ENCODE measurements at places on chromosomes 11 and 22.

DNA sequence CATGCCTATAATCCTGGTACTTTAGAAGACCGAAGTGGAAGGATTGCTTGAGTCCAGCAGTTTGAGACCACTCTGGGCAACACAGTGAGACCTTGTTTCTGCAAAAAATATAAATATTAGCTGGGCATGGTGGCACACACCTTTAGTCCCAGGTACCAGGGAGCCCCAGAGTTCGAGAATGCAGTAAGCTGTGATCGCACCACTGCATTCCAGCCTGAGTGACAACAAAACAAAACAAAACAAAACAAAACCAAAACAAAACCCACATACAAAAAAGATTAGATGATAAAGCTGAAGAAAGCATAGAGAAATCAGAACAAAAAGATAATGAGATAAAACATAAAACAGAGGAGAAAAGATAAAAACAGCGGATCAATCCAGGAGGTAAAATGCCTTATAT, 62.1 kb downstream of the TCF20 start:
- no peak for DNase-seq

DNA sequence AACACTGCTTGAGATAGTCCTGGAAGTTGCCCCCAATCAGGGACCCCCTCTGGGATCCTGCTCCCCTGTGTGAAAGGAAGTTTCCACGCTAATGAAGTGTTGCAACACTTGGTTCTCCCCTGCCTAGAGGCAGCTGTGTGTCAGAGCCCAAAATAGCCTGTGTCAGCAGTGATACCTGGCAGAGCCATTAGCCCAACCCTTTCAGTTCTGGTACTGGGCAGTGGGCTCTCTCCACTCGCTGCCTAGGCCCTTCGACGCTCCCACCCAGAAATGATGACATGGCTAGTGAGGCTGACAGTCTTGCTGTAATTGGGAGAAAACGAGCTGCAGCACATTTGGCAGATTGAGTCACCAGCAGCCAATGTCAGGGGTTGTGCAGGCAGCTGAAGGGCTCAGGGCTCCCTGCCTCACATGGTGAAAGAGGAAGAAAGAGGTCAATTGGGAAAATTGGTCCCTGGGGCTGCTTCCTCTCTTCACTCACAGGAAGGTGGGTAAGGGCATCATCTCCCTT, 1.4 kb upstream of the NXF1 start:
- peak; percentile 72 for DNase-seq

DNA sequence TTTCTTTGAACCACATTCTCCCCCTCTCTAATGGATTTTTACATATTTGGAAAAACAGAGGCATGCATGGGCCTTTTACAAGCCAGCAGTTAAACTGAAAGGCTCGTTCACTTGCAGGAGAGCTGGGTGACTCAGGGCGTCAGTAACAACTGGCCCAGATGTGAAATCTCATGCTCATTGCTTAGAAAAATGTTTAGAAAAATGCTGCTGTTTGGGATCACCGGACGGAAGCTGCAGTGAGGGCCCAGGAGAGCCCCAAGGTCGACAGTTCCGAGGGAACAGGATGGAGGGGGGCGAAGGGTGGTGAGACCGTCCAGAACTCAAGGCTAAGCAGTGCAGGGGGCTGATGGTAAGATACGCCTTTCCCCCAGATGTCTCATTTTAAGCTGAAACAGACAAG, 41.7 kb upstream of the SMTN start:
- DNase-seq, result no peak

DNA sequence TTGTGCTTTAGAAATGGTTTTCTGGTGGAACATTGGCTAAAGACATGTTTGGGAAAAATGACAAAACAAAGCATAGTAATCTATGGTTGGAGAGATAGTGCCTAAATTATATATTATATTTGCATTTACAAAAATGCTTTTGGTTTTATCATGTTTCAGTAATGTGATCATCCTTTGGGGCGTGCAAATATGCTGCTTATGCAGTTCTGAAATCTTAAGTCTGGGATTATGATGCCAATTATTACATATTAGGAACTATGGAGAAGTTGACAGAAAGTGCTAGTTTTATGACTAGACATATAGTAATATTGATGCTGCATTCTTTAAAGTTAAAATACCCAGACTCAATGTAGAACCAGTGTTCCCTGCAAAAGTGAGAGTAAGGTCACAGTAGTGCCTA, 655.0 kb downstream of the METTL15 start:
- DNase-seq, result no peak

DNA sequence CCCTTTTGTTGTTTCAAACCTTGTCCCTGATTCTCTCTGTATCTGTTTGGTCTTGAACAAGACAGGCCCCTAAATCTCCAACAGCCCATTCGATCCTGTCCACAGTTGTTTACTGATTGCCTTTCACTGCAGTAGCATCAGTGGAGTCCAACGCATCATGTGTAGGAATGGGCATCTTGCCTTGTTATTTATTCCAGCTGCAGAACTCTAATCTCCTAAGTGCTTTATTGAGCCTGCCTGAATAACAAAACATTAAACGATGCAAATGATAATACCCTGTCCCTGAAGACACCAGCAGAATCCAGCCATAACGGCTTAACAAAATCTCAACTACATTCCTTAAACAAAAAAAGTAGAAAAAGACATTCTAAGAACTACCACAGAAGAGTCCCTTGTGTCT, 50.1 kb downstream of the SLC35F2 start:
- DNase-seq, result no peak

- DNase-seq, result no peak
Observed at GRCh38 chr22:25062386-25063085, 110.0 kb downstream of the KIAA1671 start.

- no peak for DNase-seq
Observed at GRCh38 chr11:30422447-30423278, 99.8 kb downstream of the ARL14EP start.

DNA sequence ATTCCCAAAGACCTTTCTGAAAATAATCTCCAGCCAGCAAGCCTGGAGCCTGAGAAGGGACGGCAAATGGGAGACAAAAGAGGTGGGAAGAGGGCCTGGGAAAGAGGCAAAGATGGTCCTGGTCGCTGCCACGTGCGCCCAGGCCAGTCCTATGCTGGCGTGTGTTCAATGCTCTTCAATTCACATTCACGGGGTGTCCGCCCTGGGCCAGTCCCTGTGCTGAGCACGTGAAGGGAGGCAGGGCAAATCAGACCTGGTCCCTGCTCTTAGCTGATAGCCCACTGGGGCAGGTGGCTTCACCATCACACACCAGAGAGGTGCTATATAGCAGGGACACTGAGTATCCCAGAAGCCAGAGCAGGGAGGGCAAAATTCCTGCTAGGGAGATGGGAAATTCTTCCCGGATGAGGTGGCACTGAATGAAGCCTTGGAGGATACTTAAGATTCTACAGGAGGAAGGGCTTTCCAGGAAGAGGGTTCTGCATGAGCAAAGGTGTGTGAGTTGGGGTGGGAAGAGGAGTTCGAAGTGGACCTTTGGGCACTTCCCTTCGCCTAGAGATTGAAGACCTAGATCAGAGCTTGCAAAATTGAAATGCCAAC, 148.2 kb downstream of the CHST1 start:
- DNase-seq, result no peak

GRCh38 chr11:64609436-64610047, 18.5 kb downstream of the SLC22A12 start:
- DNase-seq, result no peak

DNA sequence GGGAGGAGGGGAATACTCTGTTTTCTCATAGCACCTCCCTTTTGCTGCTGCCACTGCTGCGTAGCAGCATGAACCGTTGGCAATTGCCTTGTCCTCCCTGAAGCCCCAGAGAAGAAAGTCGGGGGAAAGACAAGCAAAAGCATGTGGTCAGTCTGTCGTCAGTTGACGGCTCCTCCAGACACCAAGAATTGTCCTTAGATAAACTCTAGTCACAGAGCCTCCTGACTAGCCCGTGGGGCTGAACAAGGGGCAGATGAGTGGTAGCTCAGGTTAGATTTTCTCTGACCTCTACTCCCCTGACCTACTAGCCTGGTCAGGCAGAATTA, 126.4 kb upstream of the HSD17B12 start:
- DNase-seq, result no peak

DNA sequence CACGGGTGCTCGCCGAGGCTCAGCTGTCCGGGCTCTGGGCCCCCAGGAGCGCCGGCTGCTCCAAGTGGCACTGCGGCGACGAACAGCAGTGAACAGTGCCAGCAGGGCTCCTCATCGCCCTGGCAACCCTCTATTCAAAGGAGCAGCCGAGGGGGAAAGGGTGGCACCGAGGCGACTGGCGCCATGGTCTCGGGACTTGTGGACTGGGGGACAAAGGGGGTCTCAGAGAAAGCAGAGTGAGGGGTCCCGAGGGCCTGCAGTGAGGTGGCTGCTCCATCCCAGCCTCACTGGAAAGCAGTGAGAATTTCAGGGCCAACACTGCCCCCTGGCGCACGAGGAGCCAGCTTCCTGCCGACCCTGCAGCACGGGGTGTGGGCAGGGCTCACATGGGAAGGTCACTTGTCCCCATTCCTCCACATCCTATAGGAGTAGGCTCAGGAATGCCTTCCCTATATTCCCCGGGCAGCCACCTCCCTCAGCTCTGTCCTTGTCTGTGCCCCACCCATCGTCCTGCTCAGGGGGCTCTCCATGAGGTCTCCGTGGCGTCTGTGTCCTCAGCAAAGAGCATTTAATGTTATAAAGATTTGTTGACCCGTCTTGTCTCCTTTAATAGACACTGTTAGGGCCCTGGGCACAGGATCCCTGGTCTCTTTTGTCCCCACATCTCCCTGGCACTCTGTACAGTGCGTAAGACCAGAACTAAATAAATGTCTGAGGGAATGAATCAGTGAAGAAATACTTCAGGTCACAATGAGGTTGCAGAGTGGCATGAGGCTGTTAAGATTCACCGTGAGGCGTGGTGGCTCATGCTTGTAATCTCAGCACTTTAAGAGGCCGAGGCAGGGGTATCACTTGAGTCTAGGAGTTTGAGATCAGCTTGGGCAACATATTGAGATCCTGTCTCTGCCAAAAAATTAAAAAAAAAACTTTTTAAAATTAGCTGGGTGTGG, 26.4 kb downstream of the LRFN4 start:
- DNase-seq, result peak; percentile 91

DNA sequence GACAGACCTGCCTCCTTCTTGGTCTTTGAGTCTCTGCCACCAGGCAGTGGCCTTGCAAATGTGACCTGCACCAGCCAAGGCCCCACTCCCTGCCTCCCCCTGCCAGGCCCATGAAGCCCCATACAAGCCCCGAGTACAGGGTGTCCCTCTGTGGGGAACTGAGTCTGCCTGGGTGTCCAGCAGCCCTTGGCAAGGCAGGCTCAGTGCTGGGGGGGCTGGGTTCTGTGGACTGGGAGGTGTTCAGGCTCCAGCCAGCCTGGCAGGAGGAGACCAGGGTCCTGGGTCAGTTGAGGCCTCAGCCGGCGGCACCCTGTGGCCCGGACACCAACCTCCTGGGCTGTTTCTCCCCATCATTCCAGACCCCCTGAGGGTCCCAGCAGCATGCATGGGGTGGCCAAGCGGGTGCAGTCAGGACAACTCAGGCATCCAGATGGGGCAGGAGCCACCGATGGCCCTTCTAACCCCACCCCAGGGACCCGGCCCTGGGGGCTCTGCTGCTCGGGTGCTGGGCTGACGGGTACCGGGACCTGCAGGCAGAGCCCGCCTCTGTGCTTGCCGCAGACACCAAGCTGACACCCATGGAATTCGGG, 5.7 kb downstream of the MUC5AC start:
- DNase-seq, result no peak

DNA sequence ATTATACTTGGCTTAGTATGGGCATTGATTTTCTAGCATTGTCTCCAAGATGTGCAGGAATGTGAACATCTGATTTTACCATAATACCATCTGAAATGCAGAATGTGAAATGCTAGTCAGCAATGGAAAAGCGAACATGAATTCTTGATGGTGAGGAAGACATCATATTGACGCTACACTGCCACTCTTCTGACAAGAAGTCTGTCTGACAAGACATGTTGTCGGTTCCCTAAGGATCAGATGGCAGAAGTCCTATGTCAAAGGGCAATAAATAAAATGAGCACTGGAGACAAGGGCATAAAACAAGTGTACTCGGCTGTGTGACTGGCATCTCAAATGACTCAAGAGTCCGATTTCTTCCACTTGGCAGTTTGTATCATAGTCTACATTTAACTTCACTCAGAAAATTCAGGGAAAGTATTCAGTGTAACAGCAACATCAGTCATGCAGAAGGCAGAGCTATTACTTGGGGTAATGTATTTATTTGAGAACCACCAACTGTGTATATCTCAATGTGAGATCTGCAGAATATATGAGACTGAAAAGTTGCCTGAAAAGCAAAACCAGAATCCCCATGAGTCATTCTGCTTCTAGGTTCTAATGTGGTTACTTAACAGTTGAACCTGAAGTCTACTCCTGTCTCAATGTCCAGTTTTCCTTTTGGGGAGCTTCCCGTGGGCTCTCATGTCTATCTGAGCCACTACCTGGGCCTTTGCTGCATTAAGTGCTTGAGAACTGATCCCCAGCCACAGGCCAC, 51.5 kb downstream of the SLC17A6 start:
- no peak for DNase-seq

Data from posterior cingulate gyrus (tissue), 11 donors.